ENCODE measurements at places on chromosomes 13 and 19.

GRCh38 chr19:42028304-42029216 lies 34.5 kb upstream of the ATP1A3 start:
- DNase-seq: no peak

DNA sequence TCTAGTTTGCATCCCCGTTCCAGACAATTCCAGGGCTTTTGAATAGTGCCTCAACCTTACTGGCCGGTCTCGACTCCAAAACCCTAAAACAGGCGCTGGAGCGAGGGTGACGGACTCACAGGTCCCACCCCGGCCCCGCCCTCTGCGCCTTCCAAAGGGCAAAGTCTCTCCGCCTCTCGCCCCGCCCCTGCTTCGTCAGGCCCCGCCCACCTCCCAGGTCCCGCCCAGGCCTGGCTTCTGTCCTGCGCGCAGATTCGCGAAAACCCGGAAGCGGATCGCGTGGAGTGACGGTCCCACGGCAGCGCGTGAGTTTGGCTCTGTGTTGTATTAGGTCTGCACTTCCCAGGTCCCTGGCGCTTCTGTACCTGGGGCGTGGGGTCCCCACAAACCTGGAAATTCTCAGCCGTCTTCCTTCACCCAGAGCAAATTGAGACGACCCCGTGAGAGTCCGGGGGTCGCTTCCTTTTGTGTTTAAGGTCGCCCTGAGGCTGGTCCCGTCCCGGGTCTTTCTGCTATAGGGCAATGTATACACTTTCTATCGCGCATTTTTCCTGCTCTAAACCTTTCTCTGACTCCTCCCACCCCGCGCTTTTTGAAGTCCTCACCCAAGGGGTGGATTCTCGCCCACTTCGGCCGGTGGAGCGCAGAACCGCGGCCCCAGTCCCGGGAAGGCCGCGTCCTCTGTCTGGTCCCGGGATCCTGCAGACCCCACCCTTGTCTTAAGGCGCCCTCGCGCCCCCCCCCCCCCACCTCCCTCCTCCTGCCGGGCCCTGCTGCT lies at the start of gene ZNF813:
ZNF813 (plus strand) TSS at position 249 of the 778 bp plus-strand sequence. CDS start 16,090 bp downstream, outside the sequence.
- peak; percentile 69 for DNase-seq

GRCh38 chr13:50676602-50677001 lies 166.9 kb downstream of the DLEU7 start:
- no peak for DNase-seq

DNA sequence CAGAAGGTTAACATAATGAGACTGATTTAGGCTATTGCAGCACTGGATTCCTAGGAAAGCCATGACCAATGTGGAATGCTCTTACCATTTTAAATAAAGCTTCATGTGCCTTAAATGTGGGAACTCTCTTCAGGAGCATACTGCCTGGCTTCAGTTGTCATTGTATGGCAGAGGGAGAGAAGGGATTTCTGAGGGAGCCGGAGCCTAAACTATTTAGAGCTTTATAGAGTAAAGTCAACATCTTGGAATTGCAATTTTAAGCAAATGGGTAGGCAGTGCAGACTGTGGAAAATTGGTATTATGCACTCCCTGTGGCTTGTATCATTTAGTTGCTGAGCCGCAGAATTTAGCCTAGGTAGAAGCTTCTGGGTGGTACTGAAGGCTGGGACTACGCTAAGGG lies 2041.4 kb downstream of the PCDH9 start:
- DNase-seq: no peak

DNA sequence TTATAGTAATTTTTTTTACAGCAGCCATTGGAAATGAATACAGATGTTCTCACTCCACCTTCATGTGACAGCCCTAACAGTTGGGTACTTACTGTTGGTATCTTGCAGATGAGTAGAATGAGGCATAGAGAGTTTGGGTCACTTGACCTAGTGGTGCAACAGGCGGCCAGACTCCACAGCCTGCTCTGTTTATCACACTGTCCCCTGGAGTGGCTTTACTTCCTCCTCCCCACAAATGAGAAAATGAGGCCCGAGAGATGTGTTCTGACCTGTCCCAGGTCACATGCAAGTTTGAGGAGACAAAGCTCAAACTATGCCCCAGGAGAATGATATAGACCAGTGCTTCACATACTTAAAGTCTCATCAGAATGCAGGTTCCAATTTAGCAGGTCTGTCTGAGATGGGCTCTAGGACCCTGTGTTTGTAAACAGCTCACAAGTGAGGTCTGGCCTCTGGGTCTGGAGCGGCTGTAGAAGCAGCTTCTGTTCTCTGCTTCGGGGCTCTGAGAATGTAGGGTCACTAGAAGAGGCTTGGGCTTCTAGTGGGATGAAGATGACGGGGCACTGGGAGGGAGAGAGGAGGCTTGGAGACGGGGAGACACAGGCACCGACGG lies 37.4 kb upstream of the RCBTB2 start:
- no peak for DNase-seq

GRCh38 chr13:113094410-113094800 lies 11.2 kb upstream of the F7 start:
- no peak for DNase-seq

DNA sequence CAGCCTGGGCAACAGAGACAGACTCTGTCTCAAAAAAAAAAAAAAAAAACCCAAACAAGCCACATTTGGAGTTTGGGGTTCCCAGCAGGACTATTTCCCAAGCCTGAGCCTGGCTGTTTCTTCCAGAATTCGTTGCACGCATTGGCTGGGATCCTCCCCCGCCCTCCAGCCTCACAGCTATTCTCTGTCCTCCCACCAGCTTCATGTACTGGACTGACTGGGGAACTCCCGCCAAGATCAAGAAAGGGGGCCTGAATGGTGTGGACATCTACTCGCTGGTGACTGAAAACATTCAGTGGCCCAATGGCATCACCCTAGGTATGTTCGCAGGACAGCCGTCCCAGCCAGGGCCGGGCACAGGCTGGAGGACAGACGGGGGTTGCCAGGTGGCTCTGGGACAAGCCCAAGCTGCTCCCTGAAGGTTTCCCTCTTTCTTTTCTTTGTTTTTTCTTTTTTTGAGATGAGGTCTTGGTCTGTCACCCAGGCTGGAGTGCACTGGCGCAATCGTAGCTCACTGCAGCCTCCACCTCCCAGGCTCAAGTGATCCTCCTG lies 26.7 kb downstream of the LDLR start:
- no peak for DNase-seq

- DNase-seq: no peak
Measured at GRCh38 chr13:102190930-102191329, 210.9 kb downstream of the FGF14 start.

DNA sequence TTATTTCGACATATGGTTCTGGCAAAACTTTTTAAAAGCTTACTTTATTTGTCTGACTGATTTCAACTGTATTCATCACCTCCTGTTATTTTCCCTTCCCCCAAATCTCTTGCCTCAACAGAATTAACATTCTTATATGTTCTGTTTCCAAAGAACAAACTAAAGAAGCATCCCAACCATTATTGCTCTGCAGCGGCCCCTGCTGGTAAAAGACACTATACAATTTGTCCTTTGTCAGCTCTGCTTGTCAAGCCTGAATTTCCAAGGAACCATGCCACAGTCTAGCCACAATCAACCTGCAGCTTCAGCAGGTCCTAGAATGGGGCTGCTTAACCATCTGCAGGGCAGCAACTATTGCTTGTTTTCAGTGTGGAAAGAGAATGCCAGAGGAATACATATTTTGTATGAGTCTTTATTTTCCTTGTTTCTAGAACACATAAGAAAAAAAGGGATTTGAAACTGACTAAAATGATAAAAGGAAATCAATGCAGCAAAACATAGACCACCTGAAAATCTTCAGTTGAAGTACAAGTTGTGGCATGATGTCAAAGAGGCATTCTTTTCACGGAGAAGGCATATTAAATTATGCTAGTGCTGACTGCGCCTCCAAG lies 845.3 kb downstream of the DIAPH3 start:
- DNase-seq: peak; percentile 42

All from A549 (cell line).